ENCODE measurements at places on chromosomes 1 and 21.

GRCh38 chr1:88655685-88656299, 28.3 kb upstream of the PKN2 start:
- peak; percentile 4 for DNase-seq

DNA sequence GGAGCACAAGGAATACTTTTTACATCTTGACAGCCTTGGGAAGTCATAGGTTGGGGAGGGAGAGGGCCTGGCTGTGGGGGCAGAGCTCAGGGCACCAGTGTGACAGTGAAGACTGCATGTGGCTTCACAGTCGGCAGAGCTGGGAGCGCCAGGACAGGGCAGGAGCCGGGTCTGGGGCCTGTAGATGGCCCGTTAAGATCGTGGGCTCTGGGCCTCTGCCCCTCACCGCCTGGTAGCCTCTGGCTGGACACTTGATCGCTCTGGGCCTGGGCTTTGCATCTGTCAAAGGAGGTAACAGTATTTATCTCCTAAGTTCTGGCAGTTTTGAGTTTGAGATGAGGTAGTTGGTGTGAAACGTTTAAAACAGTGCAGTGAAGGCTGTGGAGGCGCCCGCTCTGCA, 4.8 kb downstream of the SLX9 start:
- DNase-seq: no peak

GRCh38 chr1:2789164-2789985, 12.1 kb downstream of the TTC34 start:
- DNase-seq: no peak

GRCh38 chr1:67347688-67348472, 40.2 kb downstream of the IL12RB2 start:
- DNase-seq: peak; percentile 55

- peak; percentile 53 for DNase-seq
Observed at GRCh38 chr1:227910511-227911153, 37.1 kb downstream of the WNT9A start.

DNA sequence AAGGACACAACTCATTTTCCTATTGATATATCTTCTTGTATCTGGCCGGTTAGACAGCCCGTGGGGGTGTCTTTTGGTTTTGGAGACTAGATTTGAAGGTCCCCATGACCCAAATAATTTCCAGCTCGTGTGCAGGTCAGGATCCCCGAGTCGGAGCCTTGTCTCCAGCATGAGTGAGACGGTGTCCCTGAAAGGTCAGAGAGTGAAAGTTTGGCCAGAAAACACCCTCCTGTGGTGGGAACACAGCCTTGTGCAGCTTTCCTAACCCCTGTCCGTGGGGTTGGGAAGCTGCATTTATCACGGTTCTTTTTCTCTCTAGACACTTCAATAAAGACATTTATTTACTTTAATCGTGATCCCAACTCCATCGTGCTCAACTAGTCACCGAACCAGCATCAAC, 17.6 kb downstream of the COQ8A start:
- no peak for DNase-seq

- no peak for DNase-seq
Observed at GRCh38 chr21:28991861-28992525, 684 bp downstream of the LTN1 start.

GRCh38 chr21:45341261-45341660, 53.6 kb upstream of the POFUT2 start:
- DNase-seq: no peak

DNA sequence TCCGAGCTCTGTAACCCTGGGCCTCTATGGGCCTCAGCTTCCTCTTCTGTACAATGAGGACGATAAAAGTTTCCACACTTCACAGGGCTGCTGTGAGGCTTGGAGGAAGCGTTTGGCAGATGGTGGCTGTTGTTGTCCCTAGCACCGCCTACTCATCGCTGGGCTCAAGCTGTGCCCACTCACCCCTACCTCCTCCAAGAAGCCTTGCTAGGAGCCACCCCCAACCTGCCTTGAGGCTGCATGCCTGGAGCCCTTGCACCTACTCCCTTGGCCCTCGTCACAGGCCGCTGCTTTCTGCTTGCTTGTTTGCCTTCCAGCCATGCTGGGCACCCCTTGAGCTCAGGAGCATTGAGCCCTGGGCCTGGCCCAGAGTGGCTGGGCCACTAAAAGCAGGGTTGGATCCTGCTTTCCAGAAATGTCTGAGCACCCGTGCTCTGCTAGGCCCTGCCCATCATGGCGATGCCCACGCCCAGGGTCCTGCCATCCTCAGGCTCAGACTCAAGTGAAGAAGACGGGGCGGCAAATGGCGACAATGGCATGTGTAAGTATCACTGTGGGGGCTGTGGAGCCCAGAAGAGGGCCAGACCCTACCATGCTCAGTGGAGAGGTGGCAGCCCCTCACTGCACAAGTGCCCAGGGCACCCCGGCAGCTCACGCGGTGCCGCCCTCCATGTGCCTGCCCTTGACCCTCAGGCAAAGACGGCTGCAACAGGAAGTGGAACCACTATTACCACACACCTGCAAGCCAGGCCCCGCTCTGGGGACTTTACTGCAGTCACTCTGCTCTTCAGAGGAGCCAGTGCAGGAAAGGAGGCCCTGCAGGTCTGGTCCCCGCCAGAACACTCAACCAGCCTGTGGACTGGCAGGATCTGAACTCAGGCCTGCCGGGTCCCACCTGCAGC, 9.5 kb downstream of the SH3BGRL3 start:
- DNase-seq: peak; percentile 63

GRCh38 chr1:28456078-28456477, 49.8 kb upstream of the RCC1 start:
- DNase-seq: no peak

DNA sequence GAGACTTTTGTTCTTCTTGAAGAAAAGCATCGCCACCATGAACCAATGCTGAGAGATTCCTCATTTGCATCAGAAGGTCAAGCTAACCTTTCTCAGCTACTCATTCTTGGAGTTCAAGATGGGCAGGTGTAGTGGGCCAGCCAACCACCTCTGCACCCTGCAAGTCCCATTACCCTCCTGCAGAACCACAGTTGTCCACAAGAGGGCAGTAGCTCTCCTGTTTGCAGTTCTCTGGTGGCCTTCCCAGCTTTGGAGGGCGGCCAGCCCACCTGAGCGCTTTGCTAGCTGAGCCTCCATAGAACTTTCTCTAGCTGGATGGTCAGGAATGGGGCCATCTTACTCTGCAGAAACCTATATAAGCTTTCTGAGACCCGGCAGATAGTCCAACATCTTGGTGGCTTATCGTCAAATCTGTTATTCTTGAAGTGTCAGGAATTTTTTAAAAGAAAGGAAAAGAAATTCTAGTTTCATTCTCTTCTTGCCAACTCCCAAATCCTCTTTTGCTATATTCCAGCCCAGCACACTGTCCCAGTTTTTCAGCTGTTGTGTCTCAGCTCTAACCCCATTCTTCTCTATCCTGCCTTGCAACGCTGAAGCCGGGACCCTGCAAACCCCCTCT, 11.0 kb upstream of the LMX1A start:
- peak; percentile 81 for DNase-seq

GRCh38 chr1:205680073-205680851, at the start of gene SLC45A3:
TSS of gene SLC45A3 (minus strand) at chr1:205680509. CDS start at chr1:205664656, 15,853 bp downstream.
- DNase-seq: no peak

DNA sequence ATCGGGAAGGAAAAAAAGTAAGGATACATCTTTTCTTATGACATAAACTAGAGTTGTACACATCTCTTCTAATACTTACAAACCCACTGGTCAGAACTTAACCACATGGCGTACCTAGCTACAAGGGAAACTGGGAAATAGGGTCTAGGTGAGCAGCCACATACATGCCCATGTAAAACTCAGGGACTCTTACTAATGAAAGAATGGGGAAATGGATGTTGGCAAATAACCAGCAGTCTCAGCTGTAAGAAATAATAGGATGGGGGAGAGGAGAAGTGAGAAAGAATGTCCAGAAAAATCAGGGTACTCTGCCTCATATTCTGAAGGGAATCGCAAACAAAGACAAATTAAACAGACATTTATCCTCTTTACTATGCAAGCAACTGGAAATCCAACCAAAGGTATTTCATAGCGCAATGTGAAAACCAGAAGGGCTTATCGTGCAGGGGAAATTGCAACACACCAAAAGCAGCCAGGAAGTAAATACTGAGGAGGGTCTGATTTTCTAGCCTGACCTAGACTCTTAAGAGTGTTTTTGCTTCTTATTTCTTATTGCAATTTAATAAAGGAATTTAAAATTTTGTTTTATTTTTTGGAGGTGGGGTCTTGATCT, 17.5 kb downstream of the GTF2B start:
- DNase-seq: peak; percentile 34

DNA sequence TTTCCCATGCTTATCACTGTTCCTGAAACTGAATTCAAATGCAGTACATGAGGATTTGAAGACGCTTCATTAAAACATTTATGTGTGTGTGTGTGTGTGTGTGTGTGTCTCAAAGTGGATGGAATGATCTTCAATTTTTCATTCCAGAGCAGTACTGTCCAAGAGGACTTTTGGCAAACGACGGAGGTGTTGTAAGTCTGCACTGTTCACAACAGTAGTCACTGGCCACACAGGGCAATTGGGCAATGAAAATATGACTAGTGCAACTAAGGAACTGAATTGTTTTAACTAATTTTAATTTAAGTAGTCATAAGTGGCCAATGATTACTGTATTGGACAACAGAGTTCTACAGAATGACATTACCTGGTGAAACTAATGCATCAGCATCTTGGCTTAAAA, 5.0 kb downstream of the TAF5L start:
- DNase-seq: no peak

DNA sequence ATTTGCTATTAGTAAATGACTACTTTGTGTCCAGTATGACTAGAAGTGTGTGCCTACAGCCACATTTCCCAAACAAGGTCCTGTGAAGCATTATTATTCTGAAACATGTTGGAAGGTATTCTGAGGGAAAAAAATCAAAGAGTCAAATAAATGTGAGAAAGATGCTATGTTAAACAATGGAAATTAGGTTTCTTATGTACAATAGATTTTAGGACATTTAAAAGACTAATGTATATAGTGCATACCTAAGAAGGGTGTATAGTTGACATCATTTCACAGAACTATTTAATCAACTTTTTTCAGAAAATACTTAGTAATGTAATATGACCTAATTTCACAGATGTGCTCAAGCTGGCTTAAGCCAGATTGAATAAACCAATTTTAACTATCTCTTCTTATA, 582.5 kb downstream of the USP25 start:
- no peak for DNase-seq

DNA sequence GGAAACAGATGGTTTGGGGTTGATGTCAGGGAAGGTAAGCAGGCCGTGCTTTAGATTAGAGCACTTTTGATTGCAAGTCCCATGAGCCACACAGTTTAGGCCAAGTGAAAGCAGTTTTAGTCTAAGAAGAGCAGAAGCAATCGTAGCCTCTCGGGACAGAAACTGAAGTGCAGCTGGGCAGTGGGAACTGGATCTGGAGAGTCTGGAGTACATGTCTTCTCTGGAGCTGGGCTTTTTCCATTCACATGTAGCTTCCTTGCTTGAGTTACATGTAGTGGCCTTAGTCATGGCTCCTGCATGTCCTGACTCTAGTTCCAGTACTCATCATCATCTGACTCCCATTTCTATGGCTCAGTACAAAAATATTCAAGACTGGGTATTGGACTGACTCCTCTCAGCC, 16.7 kb downstream of the CAMTA1 start:
- DNase-seq: no peak

- no peak for DNase-seq
Observed at GRCh38 chr1:86507935-86508582, 38.8 kb upstream of the CLCA4 start.

GRCh38 chr1:116842654-116843053, 67.1 kb upstream of the PTGFRN start:
- peak; percentile 9 for DNase-seq

GRCh38 chr1:90591355-90591969, 125.6 kb downstream of the BARHL2 start:
- DNase-seq: no peak

DNA sequence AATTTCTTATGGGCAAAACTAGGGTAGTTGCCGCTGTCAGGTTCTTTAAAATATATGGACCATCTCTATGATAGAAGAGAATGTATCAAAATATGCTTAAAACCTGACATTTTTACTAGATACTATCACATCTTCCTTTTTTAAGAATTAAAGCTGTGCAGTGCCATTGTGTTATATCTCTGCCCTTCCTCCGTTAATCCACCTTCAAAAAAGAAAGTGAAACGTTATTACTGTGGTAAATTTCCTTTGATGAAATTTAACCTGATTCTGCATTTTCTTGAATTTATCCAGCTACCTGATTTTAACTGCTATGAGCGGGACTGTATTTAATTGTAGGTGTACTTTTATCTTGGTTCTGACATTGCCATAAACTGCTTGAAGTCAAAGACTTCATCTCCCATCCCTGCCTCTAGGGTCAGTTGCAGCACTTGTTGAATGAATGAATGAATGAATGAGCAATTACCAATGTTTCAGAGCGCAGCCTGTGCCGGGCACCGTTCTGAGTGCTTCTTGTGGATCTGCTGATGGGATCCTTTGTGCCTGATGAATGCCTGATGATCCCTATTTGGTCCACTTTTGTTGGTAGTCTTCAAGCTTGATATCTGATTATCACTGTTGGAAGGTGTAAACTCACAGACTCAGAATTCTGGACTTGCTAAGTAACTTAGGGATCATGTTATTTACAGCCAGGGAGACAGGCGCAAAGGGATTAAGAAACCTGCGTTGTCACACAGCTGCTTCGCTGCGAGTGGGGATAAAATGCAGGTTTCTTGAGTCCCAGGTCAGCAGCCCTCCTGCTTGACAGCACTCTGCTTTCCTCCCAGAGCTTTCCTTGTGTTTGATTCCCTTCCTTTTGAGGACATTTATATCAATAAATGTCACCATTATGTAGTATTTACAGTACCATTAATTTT, 30.1 kb downstream of the SMYD2 start:
- DNase-seq: no peak

DNA sequence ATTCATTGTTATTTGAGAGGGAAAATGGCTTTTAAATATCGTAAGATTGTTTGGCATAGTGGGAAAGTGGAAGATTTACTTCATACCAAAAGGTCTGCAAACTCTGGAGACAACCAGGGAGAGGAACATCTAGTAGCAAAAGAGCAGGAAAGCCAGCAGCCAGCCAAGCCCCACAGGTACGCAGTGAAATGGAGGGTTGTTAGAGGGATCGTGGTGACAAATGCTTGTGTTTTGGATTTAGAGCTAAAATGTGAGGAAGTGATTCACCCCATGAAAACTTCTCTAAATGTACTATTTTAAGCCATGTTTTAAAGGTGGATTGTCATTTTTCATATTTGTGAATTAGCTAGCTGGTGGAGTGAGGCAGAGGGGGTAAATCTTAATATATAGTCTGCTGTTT, 69.3 kb downstream of the RPS6KC1 start:
- DNase-seq: no peak

DNA sequence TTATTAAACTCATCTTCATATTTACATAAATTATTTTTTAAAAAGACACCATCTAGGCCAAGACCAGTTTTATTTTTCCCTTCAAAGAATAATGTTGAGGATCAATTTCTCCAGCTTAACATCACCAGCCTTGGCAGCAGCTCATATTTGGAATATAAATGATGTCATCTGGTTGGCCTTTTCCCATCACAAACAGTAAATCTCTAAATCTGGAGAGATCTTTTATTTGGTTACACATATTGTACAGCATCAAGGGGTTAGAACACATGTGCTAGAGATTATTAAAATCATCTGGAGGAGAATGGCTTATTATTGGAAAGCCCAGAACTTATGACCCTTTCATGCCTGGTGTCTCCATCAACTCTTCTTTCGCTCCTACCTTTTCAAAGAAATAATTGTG, 508.8 kb downstream of the PLPP3 start:
- DNase-seq: no peak
